ENCODE measurements at places on chromosomes 13 and 19.
A peak's percentile ranks its signal among the peaks of the same experiment; 100 is the strongest.

GRCh38 chr13:98295371-98295770 is 118.3 kb upstream of the RNF113B start:
- DNase-seq, result no peak

GRCh38 chr13:43879755-43880181 is at the start of gene LACC1:
Gene LACC1, plus strand, starts transcription at chr13:43879904. Its CDS starts 1,082 bp downstream, at chr13:43880986.
- DNase-seq, result peak; percentile 31

DNA sequence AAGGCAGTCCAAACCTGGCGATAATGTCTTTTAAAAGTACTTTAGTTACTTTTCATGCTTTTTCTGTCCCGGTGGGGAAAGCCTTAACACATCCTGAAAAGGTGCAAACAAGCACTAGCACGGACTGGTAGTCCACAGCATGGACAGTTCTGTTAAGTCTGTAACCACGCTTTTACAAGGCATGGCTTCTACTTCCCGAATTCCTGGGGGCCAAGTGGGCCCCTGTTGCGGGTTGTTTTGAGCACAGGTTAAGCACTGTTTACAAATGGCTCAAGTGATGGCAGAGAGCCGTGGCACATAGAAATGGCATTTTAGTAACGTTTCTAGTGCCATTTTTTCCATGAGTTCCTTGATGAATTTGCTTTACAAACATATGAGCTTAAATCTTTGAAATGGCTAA is 37.6 kb downstream of the ZNF493 start:
- DNase-seq, result no peak

- no peak for DNase-seq
Observed at GRCh38 chr13:30253830-30254229, 53.5 kb downstream of the KATNAL1 start.

Measured in hematopoietic multipotent progenitor cell (in vitro differentiated cells).